ENCODE measurements at places on chromosomes 6 and 20. TPM values are rescaled to one million over a fixed set of nuclear protein-coding genes. Genes with fewer than 3 reads are reported as not detected.

SMOC2 gene
- 4.6 TPM for polyA plus RNA-seq

C6orf58 gene
- not detected for polyA plus RNA-seq

ULBP2 gene
- 5.4 TPM for polyA plus RNA-seq

DYNLT2 gene
- 2.7 TPM for polyA plus RNA-seq

LY6G5B gene
- polyA plus RNA-seq = 5.3 TPM

OOEP gene
- 0.22 TPM for polyA plus RNA-seq

SLC13A3 gene
- 0.45 TPM for polyA plus RNA-seq

QRSL1 gene
- 5.6 TPM for polyA plus RNA-seq

BMP5 gene
- 0.15 TPM for polyA plus RNA-seq

ANGPT4 gene
- 0.11 TPM for polyA plus RNA-seq

LIN28B gene
- not detected for polyA plus RNA-seq

KIAA0408 gene
- polyA plus RNA-seq = 1.3 TPM

AIF1 gene
- 12.6 TPM for polyA plus RNA-seq

SLA2 gene
- 0.55 TPM for polyA plus RNA-seq

RPRD1B gene
- 4.9 TPM for polyA plus RNA-seq

HRH3 gene
- polyA plus RNA-seq = 0.02 TPM

ZNF76 gene
- 15.3 TPM for polyA plus RNA-seq

APOBEC2 gene
- polyA plus RNA-seq = 0.19 TPM

CTAGE9 gene
- polyA plus RNA-seq = not detected

AVP gene
- polyA plus RNA-seq = not detected

LINC00237 gene
- polyA plus RNA-seq = not detected

PCSK2 gene
- polyA plus RNA-seq = 0.13 TPM

FAM229B gene
- polyA plus RNA-seq = 6.2 TPM

SRSF12 gene
- polyA plus RNA-seq = 0.41 TPM

PPIL6 gene
- polyA plus RNA-seq = 0.82 TPM

HLA-DQB1 gene
- 16.5 TPM for polyA plus RNA-seq

ADGRF1 gene
- 25.5 TPM for polyA plus RNA-seq

LAMA4 gene
- 10.9 TPM for polyA plus RNA-seq

HCRTR2 gene
- polyA plus RNA-seq = not detected

CRYBG1 gene
- polyA plus RNA-seq = 45.2 TPM

CLDN20 gene
- polyA plus RNA-seq = not detected

SLC4A11 gene
- polyA plus RNA-seq = 19.8 TPM

SSR1 gene
- 14.4 TPM for polyA plus RNA-seq

CCR6 gene
- polyA plus RNA-seq = not detected

SCRT2 gene
- polyA plus RNA-seq = not detected

EPPIN gene
- not detected for polyA plus RNA-seq

CCN6 gene
- not detected for polyA plus RNA-seq

OR2H1 gene
- polyA plus RNA-seq = not detected

RCAN2 gene
- polyA plus RNA-seq = 2.1 TPM

FOXF2 gene
- polyA plus RNA-seq = 2.3 TPM

GMPR gene
- 2.5 TPM for polyA plus RNA-seq

ZBTB12 gene
- 2.4 TPM for polyA plus RNA-seq

DEFB124 gene
- not detected for polyA plus RNA-seq

TULP4 gene
- 7.6 TPM for polyA plus RNA-seq

ULBP1 gene
- 0.04 TPM for polyA plus RNA-seq

RAD21L1 gene
- not detected for polyA plus RNA-seq

GPR63 gene
- polyA plus RNA-seq = 0.28 TPM
